ENCODE measurements at places on chromosomes 4 and X.

- no peaks in the 10 kb centered on the region for H3K4me1 ChIP-seq
- no peak overlapping the region for H3K27ac ChIP-seq
- no peaks in the 10 kb centered on the region for H3K27me3 ChIP-seq
- no peak overlapping the region for H3K4me3 ChIP-seq
- no peaks in the 10 kb centered on the region for H3K36me3 ChIP-seq
Measured at GRCh38 chr4:33386764-33387163, 2666.6 kb downstream of the PCDH7 start.

GRCh38 chr4:155530290-155530689 is 136.4 kb upstream of the GUCY1A1 start:
- no peak for DNase-seq
- no peak overlapping the region for H3K4me3 ChIP-seq
- no peak overlapping the region for H3K27ac ChIP-seq

DNA sequence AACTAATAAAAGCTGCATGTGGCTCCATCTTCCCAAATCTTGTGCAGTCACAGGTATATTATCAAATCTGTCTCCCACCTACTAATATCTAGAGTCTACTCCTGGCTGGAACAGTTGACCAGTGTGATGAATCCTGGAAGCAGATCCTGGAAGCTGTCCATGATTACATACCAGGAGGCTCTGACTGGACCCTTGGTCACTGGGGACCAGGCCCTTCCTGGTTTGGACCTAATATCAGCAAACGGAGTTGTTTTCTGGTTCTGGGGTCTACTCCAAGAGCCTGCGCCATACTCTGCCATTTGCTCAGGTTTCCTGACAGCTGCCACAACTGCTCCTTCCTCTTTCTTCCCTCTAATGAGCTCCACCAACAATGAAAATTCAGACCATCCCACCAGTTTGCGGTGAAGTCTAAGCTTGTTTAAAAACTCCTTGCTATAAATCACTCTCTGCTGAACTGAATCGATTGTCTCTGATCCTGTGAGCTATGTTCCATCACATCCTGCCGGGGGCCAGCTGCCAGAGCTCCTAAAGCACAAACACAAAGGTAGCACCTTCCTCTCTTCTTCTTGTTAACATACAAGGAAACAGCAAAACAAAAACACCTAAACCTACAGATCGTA is 114.2 kb downstream of the PALLD start:
- no peak overlapping the region for H3K4me3 ChIP-seq
- peaks cover 21% of the 10 kb centered on the region for H3K4me1 ChIP-seq
- H3K36me3 ChIP-seq = no peaks in the 10 kb centered on the region
- no peak overlapping the region for H3K27ac ChIP-seq

DNA sequence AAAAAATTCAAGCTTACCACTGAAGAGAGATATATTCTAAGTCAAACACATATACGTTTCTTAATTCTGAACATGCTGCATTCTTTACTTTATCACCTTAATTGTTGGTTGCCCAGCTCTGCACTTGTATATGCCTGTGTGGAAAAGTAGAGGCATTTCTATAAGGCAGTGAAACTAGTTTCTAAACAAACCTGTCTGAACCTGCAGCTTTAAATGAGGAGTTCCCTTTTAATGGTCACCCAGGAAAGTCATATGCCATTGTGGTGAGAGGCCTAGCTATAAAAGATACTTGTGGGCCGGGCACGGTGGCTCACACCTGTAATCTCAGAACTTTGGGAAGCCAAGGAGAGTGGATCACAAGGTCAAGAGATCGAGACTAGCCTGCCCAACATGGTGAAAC is 147.4 kb upstream of the RXFP1 start:
- H3K36me3 ChIP-seq = no peaks in the 10 kb centered on the region
- no peak overlapping the region for H3K4me3 ChIP-seq
- H3K27ac ChIP-seq = no peak overlapping the region
- no peak for DNase-seq
- no peaks in the 10 kb centered on the region for H3K4me1 ChIP-seq
- no peaks in the 10 kb centered on the region for H3K27me3 ChIP-seq

DNA sequence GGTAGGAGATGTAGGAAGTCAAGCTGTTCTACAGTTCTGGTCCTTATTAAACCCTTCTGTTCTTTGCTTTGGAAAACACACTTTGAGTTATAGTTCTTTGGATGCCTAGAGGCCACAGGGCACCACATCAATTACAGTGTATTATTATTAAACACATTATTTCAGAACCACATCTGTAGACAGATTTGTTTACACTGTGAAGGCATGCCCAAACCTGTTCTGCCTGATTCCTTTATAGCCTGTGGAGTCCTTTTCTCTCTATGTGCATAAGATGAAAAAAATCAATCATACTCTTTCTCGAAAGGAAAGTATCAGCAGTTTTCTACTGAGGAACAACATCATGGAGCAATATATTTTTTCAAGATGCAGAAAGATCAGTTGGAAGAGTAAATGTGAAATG is 371.3 kb upstream of the INTU start:
- H3K27me3 ChIP-seq = no peaks in the 10 kb centered on the region
- no peak overlapping the region for H3K27ac ChIP-seq
- no peaks in the 10 kb centered on the region for H3K36me3 ChIP-seq
- H3K4me1 ChIP-seq = no peaks in the 10 kb centered on the region
- DNase-seq = no peak

DNA sequence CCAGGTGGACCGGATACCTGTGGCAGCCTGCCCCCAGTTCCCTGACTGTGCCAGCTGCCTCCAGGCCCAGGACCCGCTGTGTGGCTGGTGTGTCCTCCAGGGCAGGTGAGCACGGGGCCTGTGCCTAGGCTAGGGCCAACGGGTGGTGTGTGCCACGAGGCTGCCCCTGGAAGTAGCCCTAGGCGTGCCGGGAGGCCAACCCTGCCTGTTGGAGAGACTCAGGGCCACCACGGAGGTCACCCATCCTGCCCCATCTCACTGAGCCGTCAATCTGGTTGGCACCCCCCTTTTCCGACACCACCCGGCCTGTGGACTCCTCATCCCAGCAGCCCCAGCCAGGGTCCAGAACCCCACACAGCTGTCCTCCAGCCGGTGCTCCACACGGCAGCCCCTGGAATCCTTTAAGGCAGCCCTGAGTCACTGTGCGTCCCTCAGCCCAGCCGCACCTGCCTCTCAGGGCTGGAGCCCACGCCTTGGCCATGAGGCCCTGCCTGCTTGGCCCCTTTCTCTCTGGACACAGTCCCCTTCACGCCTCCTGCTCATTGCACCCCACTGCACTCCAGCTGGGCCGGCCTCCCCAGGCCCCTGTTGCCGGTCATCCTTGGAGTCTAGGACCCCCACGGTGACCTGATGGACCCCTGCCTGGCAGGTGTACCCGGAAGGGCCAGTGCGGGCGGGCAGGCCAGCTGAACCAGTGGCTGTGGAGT is 5.3 kb downstream of the PLXNB3 start:
- peaks cover 10% of the 10 kb centered on the region for H3K4me1 ChIP-seq
- H3K36me3 ChIP-seq = no peaks in the 10 kb centered on the region
- no peaks in the 10 kb centered on the region for H3K27me3 ChIP-seq
- no peak overlapping the region for H3K4me3 ChIP-seq
- no peak for DNase-seq

GRCh38 chr4:182978152-182978827 is 61.1 kb upstream of the DCTD start:
- H3K4me3 ChIP-seq = no peak overlapping the region
- peak overlapping the region; percentile 70 for H3K27ac ChIP-seq
- H3K4me1 ChIP-seq = peaks cover 4% of the 10 kb centered on the region
- peak; percentile 83 for DNase-seq
- H3K27me3 ChIP-seq = no peaks in the 10 kb centered on the region
- no peaks in the 10 kb centered on the region for H3K36me3 ChIP-seq

GRCh38 chr4:147814376-147814775 is 82.5 kb downstream of the ARHGAP10 start:
- H3K27me3 ChIP-seq = no peaks in the 10 kb centered on the region
- H3K4me1 ChIP-seq = no peaks in the 10 kb centered on the region
- H3K27ac ChIP-seq = no peak overlapping the region
- no peak overlapping the region for H3K4me3 ChIP-seq
- no peak for DNase-seq

GRCh38 chrX:2631743-2632532 is 59.2 kb upstream of the CD99 start:
- H3K27ac ChIP-seq = no peak overlapping the region
- no peaks in the 10 kb centered on the region for H3K36me3 ChIP-seq
- no peaks in the 10 kb centered on the region for H3K4me1 ChIP-seq
- H3K4me3 ChIP-seq = no peak overlapping the region
- H3K27me3 ChIP-seq = no peaks in the 10 kb centered on the region

DNA sequence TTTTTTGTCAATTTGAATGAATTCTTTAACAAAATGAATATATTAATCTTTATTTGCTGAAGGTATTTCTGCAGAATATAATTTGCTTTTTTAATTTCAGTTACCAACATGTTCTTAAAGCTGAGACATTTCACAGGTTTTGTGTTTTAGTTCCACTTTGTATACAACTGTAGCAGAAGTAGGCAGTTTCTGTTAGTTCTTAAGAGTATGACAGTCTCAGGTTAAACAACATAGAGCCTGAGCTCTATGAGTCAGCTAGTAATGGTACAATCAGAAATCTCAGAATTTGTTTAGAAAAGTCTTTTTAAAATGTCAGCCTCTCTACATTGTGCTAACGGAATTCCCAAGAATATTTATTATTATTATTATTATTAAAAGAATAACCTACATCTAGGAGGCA is 50.4 kb downstream of the GSTCD start:
- no peak for DNase-seq
- H3K4me1 ChIP-seq = no peaks in the 10 kb centered on the region
- no peaks in the 10 kb centered on the region for H3K27me3 ChIP-seq
- no peaks in the 10 kb centered on the region for H3K36me3 ChIP-seq
- no peak overlapping the region for H3K27ac ChIP-seq
- H3K4me3 ChIP-seq = no peak overlapping the region

- H3K4me1 ChIP-seq = no peaks in the 10 kb centered on the region
- H3K27ac ChIP-seq = peak overlapping the region; percentile 95
- H3K4me3 ChIP-seq = peak overlapping the region; percentile 83
- H3K36me3 ChIP-seq = no peaks in the 10 kb centered on the region
- peak; percentile 81 for DNase-seq
Measured at GRCh38 chr4:40055863-40056715, 561 bp upstream of the N4BP2 start.

DNA sequence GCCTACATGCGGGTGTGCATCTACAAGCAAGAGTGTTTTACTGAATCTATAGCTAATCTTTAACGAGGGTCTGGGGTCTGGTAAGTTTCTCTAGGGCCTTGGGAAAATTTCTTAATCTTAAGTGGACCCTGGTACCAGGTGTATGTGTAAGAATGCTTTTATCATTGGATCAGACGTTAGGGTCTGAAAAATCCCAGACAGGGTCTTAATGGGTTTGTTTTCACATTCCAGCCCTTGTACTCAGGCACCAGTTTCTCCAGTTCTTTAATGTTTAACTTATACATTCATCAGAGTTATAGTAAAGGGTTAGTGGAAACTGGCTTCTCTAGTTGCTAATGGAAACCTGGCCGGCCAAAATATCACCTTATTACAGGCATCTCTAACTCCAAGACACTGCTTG is 11.6 kb downstream of the MAGEB16 start:
- H3K36me3 ChIP-seq = no peaks in the 10 kb centered on the region
- no peak overlapping the region for H3K4me3 ChIP-seq
- H3K27ac ChIP-seq = no peak overlapping the region
- DNase-seq = no peak
